ENCODE measurements at places on chromosomes 1 and 21.

GRCh38 chr21:16186742-16187141 lies 457.0 kb downstream of the USP25 start:
- DNase-seq = no peak

DNA sequence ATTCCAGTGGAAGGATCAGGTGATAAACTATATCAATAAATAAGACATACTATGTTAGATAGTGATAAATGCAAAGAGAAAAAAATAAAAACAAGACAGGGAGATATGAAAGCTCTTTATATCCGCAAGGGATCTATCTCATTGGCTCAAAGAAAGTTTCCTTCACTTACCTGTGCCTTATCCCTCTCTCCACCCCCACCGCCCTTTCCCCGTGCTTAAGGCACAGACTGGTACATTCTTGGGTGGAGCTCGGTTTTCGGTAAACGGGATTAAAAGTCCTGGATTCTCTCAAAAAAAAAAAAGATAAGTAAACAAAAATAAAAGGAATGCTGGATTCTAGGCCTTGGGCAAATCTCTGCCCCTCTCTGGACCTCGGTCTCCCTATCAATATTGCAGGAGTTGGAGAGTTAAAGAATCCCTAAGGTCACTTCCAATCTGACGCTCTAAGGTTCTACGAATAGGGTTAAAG lies 593 bp upstream of the DNAJC16 start:
- DNase-seq = no peak

DNA sequence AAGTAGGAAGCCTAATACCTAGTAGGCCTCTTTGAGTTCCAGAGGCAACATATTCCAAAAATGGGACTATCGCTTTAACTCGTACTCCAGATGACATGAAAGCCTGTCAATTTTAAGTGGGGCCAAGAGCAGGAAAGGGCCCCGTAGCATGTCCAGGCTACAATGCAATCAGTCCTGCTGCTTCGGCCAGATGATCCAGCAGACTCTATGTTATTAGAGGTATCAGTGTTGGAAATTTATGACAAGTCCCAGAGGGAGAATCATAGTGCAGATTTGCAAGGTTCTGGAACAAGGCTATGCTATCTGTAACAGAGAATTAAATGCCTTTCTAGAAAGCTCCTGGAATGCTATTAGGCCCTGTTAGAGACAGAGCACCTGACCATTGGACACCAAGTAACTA lies 56.7 kb upstream of the SRP9 start:
- no peak for DNase-seq

- DNase-seq = no peak
Measured at GRCh38 chr1:71074681-71075080, 6.2 kb downstream of the ZRANB2 start.

DNA sequence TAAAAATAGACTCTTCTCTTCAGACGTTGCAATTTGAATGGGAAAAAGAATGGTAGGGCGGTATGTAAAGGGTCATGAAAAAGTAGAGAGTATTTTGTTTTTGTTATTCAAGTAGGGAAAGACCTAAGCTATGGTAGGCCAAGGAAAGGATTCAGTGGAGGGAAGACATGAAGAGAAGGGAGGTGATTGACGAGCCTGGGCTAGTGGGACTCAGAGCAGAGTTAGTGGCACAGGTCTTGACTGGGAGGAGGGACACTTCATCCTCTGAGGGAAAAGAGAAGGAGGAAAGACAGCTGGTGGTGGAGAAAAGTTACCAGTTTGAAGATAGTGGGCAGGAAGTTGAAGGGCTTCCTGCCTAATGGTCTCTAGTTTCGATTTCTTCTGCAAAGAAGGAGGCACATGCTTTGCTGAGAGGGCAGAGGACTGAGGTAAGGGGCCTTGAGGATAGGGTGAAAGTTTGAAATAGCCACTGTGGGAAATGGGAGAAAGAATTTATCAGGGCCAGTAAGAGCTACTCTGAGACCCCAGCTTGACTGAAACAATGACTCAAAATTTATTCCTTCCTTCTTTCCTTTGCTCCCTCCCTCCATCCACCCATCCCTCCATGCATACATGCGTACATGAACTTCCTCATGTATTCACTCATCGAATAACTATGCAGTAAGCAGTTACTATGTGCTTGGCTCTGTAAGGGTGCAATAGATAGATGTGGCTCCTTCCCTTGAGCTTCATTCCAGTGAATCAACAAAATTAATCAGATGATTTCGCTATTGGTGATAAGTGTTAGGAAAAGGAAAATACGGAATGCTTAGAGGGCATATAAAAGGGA lies 4.2 kb downstream of the CD48 start:
- no peak for DNase-seq

GRCh38 chr21:44868707-44869106 lies 4.8 kb downstream of the PTTG1IP start:
- DNase-seq = no peak

GRCh38 chr1:147717051-147717705 lies 43.2 kb downstream of the GJA5 start:
- no peak for DNase-seq

GRCh38 chr21:16108561-16109075 lies 378.8 kb downstream of the USP25 start:
- no peak for DNase-seq

GRCh38 chr1:94012708-94013366 lies 103.6 kb upstream of the GCLM start:
- no peak for DNase-seq

- DNase-seq = no peak
Measured at GRCh38 chr1:192631749-192632148, 4.2 kb upstream of the RGS13 start.

GRCh38 chr1:202255343-202255742 lies 61.7 kb downstream of the LGR6 start:
- DNase-seq = no peak

GRCh38 chr1:236303675-236304074 lies 21.9 kb upstream of the ERO1B start:
- no peak for DNase-seq

DNA sequence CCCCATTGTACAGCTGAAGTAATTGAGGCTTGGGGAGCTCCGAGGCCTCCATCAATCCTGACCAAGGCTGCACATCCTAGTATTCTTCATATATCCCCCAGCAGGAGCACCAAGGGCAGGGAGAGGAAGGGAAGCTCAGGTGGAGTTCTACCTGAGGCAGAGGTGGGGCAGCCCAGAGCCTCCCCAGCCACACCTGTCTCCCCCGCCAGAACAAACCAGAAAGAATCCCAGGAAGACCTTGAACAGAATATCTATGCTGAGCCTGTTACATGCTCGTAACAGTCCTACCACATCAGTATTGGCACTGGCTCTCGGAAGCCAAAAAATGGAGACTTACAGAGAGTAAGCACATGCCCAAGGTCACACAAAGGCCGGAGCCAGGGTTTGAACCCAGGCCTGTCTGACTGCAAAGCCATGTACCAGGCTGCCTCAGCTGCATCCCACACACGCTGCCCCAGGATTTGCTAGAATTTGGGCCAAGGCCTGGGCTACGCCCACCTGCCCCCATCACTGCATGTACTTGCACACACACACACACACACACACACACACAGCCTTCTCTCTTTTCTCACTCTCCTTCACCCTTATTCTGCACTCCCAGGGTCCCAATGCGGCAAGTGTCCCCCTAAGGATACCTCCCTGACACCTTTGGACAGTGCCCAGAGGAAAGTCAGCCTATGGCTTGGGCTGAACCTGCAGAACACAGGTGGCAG lies 4.5 kb downstream of the E2F2 start:
- DNase-seq = no peak

- no peak for DNase-seq
Measured at GRCh38 chr1:30384286-30385245, 338.8 kb downstream of the MATN1 start.

All from neural crest cell (in vitro differentiated cells).